ENCODE measurements at places on chromosomes 2 and 18.

GRCh38 chr18:77254711-77255405 is 5.2 kb downstream of the GALR1 start:
- no peak for DNase-seq
- H3K4me3 ChIP-seq = no peak overlapping the region
- H3K4me1 ChIP-seq = no peaks in the 10 kb centered on the region
- H3K36me3 ChIP-seq = no peaks in the 10 kb centered on the region
- peaks cover 24% of the 10 kb centered on the region for H3K27me3 ChIP-seq
- H3K27ac ChIP-seq = no peak overlapping the region

DNA sequence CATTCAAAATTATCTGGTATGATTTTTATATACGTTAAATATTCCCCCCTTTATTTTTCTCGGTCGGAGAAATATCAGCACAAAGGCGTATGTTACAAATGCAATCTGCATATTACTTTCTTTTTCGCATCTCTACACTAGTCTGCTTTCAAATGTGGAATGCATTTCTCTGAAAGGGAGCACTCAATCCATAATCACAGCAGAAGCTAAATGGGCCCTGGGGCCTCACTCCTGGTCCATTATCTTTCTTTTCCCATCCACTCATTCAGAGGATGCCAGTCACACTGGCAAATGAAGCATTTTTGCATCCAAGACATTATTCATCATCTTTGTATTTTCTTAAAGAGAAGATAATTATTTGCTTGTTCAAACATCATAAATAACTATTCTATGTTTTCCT is 295.2 kb upstream of the LRP1B start:
- no peak overlapping the region for H3K27ac ChIP-seq
- DNase-seq = no peak
- no peaks in the 10 kb centered on the region for H3K36me3 ChIP-seq
- H3K4me3 ChIP-seq = no peak overlapping the region
- no peaks in the 10 kb centered on the region for H3K4me1 ChIP-seq

GRCh38 chr2:109503191-109503590 is 110.6 kb downstream of the SEPTIN10 start:
- H3K4me1 ChIP-seq = peaks cover 4% of the 10 kb centered on the region
- H3K27me3 ChIP-seq = no peaks in the 10 kb centered on the region
- no peaks in the 10 kb centered on the region for H3K36me3 ChIP-seq
- DNase-seq = no peak
- H3K27ac ChIP-seq = no peak overlapping the region

DNA sequence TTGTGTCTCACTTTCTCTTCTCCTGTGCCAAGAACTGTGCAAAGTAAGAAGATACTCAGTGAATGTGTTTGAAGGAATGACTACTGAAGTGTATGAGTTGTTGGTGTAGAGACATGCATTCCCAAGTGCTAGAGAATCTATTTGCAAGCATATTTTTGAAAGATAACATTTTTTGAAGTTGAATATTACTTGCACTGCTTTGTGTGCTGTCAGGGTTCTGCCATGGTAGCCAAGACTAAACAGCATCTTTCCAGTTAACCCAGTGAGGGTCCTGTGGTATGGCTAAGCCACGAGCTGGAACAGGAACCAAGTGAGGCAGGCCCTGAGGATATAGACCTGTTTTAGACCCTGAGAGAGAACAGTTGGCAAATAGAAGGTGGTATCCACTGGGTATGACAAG is 35.2 kb upstream of the EFEMP1 start:
- H3K4me1 ChIP-seq = no peaks in the 10 kb centered on the region
- no peaks in the 10 kb centered on the region for H3K27me3 ChIP-seq
- no peak for DNase-seq
- no peaks in the 10 kb centered on the region for H3K36me3 ChIP-seq
- H3K27ac ChIP-seq = no peak overlapping the region
- no peak overlapping the region for H3K4me3 ChIP-seq

GRCh38 chr2:27245116-27245515 is 17.7 kb downstream of the SLC30A3 start:
- DNase-seq = no peak
- H3K4me1 ChIP-seq = peaks cover 7% of the 10 kb centered on the region
- no peaks in the 10 kb centered on the region for H3K27me3 ChIP-seq
- H3K27ac ChIP-seq = no peak overlapping the region
- H3K4me3 ChIP-seq = no peak overlapping the region

DNA sequence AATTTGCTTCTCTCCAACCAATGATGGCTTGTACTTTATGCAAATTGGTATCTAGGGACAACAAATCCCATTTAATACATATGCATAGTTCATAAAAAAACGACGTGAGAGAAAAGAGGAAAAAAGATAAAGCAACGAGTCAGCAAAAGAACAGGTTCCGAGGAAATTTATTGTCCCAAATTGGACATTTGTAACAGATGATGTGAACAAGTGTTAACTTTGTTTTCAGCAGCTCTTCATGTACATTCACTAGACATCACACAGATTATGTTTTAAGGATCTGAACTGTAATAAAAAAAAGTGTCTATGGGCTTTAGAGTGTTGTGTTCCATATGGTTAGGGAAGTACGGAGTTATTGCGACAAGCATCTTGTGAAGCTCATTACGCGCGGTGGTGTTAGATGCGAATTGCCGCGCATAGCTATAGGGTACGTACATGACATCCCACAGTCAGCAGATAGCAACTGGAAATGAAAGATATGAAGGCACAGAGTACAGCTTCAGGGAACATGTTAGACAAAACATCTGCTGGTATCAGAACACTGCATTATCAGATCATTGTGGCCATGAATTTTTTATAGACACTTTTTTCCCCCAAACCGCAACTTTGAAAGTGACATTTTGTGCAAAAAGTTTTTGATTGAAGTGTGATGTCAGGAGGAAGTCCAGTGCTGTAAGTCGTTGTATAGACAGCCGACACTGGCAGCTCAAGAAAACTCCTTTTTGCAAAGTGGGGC is 1073.1 kb upstream of the FANCL start:
- no peak overlapping the region for H3K27ac ChIP-seq
- H3K4me3 ChIP-seq = no peak overlapping the region
- H3K27me3 ChIP-seq = no peaks in the 10 kb centered on the region
- H3K36me3 ChIP-seq = no peaks in the 10 kb centered on the region
- DNase-seq = no peak

- H3K27me3 ChIP-seq = peaks cover 6% of the 10 kb centered on the region
- DNase-seq = no peak
- H3K27ac ChIP-seq = peak overlapping the region; percentile 84
- peak overlapping the region; percentile 69 for H3K4me3 ChIP-seq
- H3K36me3 ChIP-seq = no peaks in the 10 kb centered on the region
- H3K4me1 ChIP-seq = peaks cover 12% of the 10 kb centered on the region
Measured at GRCh38 chr2:1743396-1744150, 742 bp downstream of the PXDN start.

GRCh38 chr2:48940606-48941005 is 185.1 kb upstream of the LHCGR start:
- H3K27ac ChIP-seq = no peak overlapping the region
- H3K4me3 ChIP-seq = no peak overlapping the region
- H3K27me3 ChIP-seq = no peaks in the 10 kb centered on the region
- H3K4me1 ChIP-seq = no peaks in the 10 kb centered on the region
- no peak for DNase-seq

DNA sequence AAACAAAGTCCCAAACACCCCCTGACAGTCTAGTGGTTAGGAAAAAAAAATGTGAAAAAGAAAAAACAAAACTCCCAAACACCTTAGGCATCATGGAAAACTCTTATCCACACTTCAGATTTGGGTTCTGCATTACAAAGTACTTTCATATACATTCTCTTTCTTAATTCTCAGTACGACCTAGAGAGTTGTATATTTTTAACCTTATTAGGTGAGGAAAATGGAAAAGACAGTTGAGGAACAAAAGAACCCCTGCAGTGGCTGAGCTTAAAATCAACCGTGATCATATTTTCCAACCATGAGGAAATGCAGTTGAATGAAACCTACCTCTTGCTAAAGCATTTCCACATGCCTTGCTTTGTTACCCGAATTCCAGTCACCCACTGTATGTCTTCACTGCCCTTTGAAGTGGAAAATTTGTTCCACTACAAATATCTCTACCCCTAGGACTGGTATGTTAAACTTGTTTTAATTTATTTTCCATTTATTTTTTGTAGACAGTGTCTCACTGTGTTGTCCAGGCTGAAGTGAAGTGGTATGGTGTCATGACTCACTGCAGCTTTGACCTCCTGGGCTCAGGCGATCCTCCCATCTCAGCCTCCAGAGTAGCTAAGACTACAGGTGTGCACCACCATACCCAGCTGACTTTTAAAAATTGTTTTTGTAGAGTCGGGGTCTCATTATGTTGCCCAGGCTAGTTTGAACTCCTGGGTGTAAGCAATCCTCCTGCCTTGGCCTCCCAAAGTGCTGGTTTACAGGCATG is 56.9 kb upstream of the LPIN2 start:
- peaks cover 63% of the 10 kb centered on the region for H3K36me3 ChIP-seq
- H3K4me1 ChIP-seq = no peaks in the 10 kb centered on the region
- H3K4me3 ChIP-seq = no peak overlapping the region
- DNase-seq = no peak
- peak overlapping the region; percentile 17 for H3K27ac ChIP-seq
- no peaks in the 10 kb centered on the region for H3K27me3 ChIP-seq

GRCh38 chr18:8801263-8801901 is 96.0 kb downstream of the MTCL1 start:
- peaks cover 8% of the 10 kb centered on the region for H3K4me1 ChIP-seq
- no peaks in the 10 kb centered on the region for H3K27me3 ChIP-seq
- no peak for DNase-seq
- H3K36me3 ChIP-seq = no peaks in the 10 kb centered on the region
- H3K4me3 ChIP-seq = no peak overlapping the region

- no peak for DNase-seq
- no peaks in the 10 kb centered on the region for H3K36me3 ChIP-seq
- no peaks in the 10 kb centered on the region for H3K27me3 ChIP-seq
- no peak overlapping the region for H3K4me3 ChIP-seq
- peaks cover 39% of the 10 kb centered on the region for H3K4me1 ChIP-seq
- H3K27ac ChIP-seq = no peak overlapping the region
Measured at GRCh38 chr2:32422133-32422532, 65.3 kb downstream of the BIRC6 start.

- H3K4me3 ChIP-seq = no peak overlapping the region
- H3K4me1 ChIP-seq = peaks cover 47% of the 10 kb centered on the region
- no peak for DNase-seq
- no peak overlapping the region for H3K27ac ChIP-seq
- no peaks in the 10 kb centered on the region for H3K27me3 ChIP-seq
Measured at GRCh38 chr18:7896161-7896560, 329.0 kb downstream of the PTPRM start.

DNA sequence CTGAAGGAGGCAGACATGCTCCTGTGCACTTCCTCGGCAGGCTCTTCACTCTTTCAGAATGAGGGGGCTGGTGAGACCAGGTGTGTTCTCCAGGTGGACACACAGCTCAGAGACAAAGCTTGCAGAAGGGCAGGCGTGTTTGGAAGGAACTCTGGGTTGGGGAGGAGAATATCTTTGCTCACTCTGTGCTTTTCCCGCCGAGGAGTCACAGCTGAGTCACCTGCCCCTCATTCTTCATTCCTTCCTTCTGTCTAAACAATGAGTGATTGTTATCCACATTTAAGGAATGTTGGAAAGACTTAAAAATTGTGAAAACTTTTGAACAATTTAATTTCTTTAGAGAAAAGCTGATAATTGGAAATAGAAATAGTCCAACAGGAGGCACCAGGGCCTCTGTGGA is 126.3 kb upstream of the TPO start:
- H3K4me3 ChIP-seq = no peak overlapping the region
- H3K36me3 ChIP-seq = no peaks in the 10 kb centered on the region
- H3K27me3 ChIP-seq = no peaks in the 10 kb centered on the region
- H3K27ac ChIP-seq = no peak overlapping the region

DNA sequence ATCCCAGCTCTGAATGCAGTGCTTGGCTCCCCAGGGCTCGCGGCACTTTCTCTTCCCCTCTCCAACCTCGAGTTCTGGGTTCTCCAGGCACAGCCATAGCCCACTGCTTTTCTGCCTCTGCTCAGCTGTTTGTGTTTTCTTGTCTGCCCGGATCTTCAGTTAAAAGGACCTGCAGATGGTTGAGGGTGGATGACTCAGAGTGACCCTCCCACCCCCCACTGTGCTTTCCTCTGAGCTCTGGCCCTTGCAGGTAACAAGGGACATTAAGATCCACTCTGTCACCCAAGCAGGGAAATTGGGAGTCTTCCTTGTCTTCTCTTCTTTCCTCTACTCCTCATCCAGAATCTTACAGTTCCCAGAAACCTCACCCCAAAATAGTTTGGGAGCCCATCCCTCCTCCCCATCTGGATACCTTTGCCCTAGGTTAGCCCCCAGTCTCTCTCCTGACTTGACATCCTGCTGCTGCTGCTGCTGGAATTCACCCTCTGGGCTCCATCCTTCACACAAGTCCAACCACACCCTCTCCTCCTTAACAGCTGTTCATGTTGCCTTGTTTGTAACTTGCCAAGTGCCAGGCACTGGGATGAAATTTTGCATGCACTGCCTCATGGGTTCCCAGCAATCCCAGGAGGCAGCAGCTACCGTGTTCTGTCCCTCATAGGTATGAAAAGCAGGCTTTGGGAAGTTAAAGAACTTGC is 157.9 kb upstream of the TTC39C start:
- no peaks in the 10 kb centered on the region for H3K27me3 ChIP-seq
- no peak for DNase-seq
- no peaks in the 10 kb centered on the region for H3K36me3 ChIP-seq

- DNase-seq = no peak
- H3K4me1 ChIP-seq = peaks cover 3% of the 10 kb centered on the region
- no peak overlapping the region for H3K4me3 ChIP-seq
Measured at GRCh38 chr2:216583606-216584005, 49.6 kb upstream of the IGFBP2 start.

GRCh38 chr2:149410701-149411484 is 80.5 kb downstream of the LYPD6 start:
- no peaks in the 10 kb centered on the region for H3K27me3 ChIP-seq
- H3K4me3 ChIP-seq = no peak overlapping the region
- DNase-seq = no peak
- no peaks in the 10 kb centered on the region for H3K4me1 ChIP-seq
- no peaks in the 10 kb centered on the region for H3K36me3 ChIP-seq

- no peaks in the 10 kb centered on the region for H3K36me3 ChIP-seq
- DNase-seq = peak; percentile 20
- H3K27ac ChIP-seq = no peak overlapping the region
- no peaks in the 10 kb centered on the region for H3K27me3 ChIP-seq
- H3K4me3 ChIP-seq = no peak overlapping the region
- no peaks in the 10 kb centered on the region for H3K4me1 ChIP-seq
Measured at GRCh38 chr18:23982155-23983079, 32.1 kb upstream of the TTC39C start.

DNA sequence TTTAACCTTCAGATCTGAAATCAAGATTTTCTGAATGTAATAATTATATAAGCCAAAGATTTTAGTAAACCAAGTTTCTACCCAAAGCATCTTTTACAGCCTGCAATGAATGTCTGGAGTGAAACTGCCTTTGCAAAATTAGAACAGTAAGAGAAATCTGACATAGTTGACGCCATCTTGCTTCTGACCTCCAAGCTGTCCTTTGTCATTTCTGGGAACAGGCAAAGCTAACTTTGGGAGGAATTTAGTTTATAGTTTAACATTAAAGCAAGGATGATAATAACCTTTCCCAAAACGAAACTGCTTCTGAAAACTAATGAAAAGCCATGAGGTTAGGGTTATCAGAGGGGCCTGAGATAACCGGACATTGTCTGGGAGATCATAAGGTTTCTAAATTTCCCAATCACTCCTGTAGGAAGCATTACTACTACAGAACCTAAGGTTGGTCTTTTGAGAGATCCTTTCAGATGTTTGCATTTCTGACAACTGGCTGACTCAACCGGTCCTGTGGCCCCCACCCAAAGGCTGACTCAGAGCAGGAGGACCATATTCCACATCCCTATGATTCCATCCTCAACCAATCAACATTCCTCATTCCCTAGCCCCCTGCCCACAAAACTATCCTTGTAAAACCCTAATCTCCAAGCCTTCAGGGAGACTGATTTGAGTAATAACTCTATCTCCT is 124.5 kb downstream of the TMEM131 start:
- DNase-seq = no peak
- no peaks in the 10 kb centered on the region for H3K36me3 ChIP-seq
- peak overlapping the region; percentile 91 for H3K27ac ChIP-seq
- no peaks in the 10 kb centered on the region for H3K27me3 ChIP-seq
- H3K4me3 ChIP-seq = peak overlapping the region; percentile 31

Measured in gastrocnemius medialis (tissue), 4 donors.